ENCODE measurements at places on chromosomes 2 and 18.

DNA sequence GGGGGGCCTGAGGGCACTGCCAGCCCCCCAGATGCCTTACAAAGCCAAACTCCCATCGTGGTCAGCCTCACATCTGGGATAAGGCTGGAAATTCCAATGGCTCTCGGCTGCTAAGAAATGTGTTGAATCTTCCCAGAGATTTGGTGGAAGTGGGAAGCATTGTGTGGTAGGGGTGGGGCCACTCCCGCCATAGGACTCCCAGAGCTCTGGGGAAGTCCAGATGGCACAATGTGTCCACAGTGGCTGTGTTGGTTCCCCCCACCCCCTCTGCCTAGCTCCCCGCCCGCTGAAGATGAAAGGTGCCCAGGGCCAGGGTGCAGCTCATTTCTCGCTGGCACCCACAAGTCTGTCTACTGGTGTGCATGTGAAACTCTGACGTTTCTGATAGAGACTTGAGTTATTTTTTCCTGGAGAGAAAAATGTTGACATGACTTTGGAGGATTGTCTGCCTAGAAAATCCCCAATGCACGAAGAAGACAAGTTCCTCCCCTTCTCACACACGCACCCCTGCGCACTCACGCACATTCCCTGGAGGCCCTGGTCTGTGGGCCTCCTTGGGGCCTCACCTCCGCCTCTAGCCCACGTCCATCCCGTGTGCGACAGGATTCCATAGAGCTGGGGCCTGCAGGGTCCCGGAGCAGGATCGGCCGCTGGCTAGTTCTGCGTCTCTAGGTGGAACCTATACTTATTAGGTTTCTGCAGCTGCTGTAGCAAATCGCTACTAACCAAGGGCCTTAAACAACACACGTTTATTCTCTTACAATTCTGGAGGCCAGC is 199.1 kb downstream of the ZFP36L2 start:
- DNase-seq: no peak

DNA sequence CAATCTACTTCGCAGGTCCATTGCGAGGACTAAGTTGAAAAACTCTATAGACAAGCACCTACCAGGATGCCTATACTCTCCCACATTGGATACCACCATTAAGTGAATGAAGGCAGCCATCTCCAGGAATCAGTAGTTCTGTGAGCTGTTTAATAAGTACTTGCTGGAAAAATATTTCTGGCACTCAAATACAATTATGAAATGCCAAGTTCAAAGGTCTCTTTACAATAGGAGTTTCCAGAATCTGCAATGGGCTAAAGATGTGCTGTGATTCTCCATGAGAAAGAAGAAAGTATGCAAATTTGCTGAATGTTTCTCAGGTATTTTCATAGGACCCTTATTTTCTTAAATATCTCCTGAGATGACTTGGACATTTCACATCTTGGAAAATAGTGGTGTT is 103.0 kb downstream of the AP1S3 start:
- no peak for DNase-seq

GRCh38 chr2:181106789-181107627 is 126.6 kb downstream of the UBE2E3 start:
- DNase-seq: peak; percentile 20

DNA sequence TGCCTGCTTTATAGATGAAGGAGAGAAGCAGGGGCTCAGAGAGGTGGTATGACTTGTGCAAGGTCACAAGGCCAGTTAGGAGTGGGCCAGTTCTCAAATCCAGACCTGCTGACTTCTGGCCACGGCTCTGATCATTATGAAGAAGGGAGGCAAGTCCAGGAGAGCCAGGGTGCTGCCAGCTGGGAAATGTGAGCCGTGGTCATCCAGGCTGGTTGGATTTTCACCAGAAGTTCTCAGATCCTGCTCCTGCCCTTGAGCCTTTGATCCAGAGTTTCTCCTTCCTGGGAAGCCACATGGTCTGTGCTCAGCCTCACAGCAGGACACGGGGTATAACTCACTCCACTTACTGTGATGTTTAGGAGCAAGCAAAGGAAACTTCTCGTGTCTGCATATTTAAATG is 239.9 kb downstream of the KLHL29 start:
- DNase-seq: no peak

GRCh38 chr2:134518101-134518500 is 200.7 kb downstream of the TMEM163 start:
- no peak for DNase-seq

DNA sequence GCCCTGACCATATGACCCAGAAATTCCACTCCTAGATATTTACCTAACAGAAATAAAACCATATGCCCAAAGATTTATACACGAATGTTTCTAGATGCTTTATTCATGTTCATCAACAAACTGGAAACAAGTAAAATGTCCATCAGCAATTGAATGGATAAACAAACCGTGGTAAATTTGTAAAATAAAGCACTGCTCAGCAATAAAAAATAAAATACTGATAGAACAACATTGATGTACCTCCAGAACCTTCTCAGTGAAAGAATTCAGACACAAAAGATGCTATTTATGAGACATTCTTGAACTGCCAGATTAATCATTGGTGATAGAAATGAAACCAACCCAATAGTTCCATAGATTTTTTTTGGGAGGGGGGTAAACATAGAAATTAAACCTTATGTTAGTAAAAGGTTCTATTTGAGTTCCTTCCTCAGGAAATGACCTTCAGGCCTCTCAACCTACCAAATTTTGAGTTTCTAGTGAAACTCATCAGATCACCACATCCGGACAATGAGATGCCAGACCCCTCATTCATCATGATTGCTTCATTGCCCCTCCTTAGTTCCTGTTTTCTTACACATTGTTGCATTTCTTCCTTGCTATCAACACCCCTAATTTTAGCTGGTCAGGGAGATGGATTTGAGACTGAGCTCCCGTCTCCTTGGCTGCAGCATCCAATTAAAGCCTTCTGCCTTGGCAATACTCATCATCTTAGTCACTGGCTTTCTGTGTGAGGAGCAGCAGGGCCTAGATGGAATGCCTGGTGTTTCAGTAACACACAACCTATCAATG is 203.5 kb downstream of the LPIN1 start:
- DNase-seq: no peak

DNA sequence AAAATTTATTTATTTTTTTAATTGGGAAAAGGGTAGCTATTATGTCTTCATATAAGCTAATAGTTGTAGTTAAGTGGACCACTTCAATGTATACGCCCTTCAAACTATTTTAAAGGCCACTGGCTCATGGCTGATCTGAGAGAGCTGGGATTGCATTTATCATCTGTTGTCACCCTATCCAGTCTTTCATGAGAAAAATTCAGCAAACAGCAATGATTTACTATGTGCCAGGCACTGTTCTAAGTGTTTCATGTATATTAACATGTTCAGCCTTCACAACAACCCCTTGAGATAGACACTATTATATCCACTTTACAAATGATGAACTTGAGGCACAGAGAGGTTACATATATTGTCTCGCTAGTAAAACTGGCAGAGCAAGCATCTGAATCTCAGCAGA is 66.1 kb upstream of the ZNF397 start:
- no peak for DNase-seq

DNA sequence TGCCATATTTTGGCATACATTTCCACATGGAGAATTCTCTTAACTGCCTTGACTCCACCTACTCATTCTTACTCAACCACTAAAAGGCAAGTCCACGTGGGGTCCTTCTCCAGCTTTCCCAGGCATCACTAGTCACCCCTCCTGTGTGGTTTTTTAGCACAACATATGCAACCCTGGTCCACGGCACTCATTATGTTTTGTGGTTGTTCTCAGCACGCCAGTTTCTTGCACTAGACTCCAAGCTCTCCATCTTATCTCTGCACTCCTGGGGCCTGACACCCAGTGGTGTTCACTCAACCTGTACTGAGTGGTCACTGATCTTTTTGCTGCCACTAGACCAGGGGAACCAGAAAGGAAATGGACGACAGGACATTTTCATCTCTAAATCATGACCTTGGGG is 18.0 kb downstream of the MARCHF4 start:
- DNase-seq: no peak

- DNase-seq: no peak
Measured at GRCh38 chr18:55779691-55780585, 191.9 kb upstream of the TCF4 start.

- DNase-seq: no peak
Measured at GRCh38 chr18:72372076-72372475, 172.1 kb downstream of the CBLN2 start.

DNA sequence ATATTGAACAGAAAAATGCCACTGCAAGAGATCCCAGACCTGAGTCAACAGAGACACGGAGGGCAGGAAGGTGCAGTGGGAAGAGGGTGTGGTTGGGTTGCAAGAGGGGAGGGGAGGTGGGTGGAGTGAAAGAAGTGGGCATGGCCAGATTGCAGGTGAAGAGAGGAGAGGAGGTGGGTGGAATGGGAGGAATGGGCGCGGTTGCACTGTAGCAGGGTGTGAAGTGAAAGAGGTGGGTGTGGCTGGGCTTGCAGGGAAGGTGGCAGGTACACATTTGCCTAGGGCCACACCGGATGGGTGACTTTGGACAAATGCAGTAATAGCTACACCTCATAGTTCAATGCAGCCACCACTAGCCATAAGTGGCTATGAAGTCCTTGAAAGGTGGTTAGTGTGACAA is 71.1 kb downstream of the DOCK10 start:
- DNase-seq: no peak

DNA sequence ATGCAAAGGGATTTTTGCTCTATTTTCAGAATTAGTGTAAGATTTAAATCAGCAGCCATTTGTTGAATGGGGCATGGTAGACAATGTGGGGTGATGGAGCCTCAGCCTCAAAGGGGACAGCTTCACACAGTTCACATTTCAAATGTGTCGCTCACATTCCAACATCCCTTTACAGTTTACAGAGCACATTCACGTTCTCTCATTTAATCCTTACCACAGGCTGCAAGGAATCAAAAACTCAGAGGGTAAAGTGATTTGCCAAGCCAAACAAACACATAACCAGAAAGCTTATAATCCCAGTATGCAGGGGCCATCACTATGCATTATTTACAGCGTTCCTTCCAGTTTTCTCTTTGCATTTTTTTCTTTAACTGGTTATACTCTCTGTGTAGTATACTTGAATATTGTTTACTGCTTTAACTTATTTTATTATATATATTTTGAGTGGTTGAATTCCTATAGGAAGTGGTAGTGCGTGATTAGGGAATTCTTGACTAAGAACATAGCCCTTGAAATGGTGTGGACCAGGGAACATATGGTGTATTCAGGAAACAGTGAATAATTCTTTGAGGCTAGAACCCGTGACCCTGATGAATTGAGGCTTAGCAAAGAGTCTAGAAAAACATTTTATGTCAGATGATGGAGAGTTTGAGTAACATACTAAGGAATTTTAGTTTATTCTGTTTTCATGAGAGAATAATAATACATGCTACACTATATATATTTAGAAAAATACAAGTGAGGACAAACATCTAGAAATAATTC is 18.1 kb upstream of the TAF1B start:
- DNase-seq: no peak

DNA sequence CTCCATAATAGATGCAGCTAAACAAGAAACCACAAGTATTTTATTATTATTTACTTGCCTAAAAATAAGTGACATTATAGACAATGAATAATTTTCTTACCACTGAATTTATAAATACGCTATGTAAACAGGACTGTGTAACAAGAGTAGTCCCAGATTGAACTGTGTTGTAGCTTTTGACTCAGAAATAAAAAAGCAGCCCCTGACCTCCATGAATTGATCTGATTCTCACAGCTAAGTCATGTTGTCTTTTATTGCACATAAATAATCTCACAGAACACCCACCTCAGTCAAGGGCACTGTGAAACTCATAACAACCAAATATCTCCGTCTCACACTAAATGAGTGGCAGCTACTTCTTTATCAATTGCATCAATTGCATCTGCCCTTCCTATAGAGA is 171.6 kb downstream of the TMX3 start:
- DNase-seq: no peak

GRCh38 chr2:81196933-81197628 is 892.5 kb upstream of the LRRTM1 start:
- no peak for DNase-seq

DNA sequence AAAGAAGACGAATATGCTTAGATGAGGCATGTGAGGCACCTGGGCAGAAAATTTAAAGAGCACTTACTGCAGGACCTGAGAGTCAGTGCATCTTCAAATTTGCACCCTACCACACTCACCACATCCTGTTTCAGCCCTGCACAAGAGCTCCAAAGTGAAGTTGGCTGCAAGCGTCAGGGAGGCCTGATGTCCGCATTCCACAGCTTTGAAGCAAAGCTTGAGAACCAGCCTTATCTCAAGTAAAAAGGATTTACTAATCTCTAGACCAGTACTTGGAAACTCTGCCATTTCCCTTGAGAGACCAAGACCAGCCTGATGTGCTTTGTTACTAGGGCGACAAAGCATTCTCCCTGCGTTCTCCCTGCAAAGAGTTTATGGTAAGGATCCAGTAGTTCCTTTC is 3.4 kb upstream of the ASNSD1 start:
- DNase-seq: no peak

- DNase-seq: no peak
Measured at GRCh38 chr2:99275882-99276281, 20.4 kb upstream of the LYG2 start.

DNA sequence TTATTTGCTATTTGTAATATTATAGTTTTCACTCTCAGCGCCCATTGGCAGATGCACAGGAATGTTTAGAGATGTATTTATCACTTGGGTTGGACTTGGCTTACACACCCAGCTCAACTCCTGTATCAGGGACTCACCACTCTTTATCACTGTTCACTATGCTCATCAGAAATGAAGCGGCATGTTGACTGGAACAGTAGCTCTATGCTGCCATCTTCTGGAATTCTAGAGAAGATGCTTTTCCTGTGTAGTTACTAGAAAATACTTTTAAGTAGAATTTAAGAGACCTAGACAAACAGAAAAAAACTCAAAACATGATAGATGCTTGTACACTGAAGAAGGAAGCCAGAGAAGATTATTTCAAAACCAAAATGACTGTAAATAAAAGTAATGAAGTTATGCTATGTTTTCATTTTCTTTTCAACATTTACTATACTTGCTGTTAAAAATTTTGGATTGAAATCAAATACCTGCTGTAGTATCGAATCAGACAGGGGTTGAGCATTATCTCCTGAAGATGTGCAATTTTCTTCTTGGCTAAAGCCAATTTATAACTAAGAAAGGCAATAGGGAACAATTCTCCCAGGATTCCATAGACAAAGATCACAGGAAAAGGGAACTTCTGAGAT is 47.4 kb upstream of the NXPH2 start:
- DNase-seq: peak; percentile 28

DNA sequence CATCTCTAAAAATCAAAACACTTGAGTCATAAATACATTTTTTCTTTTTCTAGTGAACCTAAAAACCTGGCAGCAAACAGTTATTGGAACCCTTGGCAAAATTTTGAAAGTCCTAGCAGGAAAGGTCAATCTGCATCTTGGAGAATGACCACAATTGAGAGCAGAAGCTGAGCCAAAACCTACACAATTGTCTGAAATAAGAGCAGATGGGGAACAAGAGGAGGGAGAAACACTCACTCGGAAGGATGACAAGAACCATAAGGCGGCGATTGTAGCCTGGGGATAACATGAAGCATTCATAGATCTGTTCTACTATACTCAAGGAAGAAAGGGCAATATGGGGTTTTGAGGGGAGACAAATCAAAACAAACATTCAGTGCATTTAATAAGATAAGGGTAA is 117.0 kb downstream of the CHN1 start:
- no peak for DNase-seq

- DNase-seq: no peak
Measured at GRCh38 chr2:72754628-72755320, 71.1 kb downstream of the EXOC6B start.

Measured in GM18507 (cell line).